ENCODE measurements at places on chromosomes 4 and X.

DNA sequence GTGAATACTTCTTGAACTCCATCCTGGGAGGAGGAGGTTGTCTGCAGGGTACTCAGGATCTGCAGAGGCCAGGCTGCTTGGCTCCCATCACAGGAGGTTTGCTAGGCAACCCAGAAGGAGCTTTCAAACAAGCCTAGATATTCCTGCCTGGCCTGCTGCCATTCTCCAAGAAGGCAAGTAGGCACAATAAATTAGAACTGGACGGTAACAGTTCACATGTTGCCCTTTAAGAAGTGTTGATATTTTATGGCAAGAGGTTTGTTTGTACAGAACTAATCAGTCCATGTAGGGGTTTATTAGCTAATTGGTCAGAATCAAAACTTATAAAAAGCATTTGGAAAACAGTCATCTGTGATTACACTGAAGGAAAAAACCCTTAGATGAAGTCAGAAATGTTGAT lies 39.3 kb downstream of the SYNPO2 start:
- no peak for DNase-seq

- DNase-seq = no peak
Measured at GRCh38 chrX:31929366-31929765, 857.5 kb upstream of the FTHL17 start.

GRCh38 chrX:38660395-38661102 lies 99.2 kb downstream of the TSPAN7 start:
- no peak for DNase-seq

GRCh38 chr4:148097801-148098200 lies 344.4 kb downstream of the NR3C2 start:
- no peak for DNase-seq

DNA sequence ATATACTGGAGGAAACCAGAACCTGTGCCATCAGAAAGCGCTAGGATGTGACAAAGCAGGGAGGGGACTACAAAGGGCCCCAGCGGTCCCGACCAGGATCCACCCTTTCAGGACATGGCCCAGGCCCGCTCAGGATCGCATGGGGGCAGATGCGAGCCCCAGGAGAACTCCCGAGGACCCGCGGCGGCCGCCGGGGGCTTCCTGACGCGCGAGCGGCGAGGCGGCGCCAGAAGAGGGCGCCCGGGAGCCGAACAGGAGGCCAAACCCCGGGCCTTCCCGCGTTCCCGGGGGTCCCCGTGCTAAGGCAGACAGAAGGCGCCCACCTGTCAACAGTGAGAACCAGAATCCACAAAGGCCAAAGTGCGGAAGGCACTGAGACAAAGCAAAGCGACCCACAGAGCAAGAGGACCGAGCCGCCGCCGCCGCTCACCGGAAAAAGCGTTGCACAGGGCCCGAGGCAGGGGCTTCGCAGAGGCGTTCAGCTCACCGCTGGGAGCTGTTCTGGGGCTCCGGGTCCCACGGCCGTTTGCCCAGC lies 7.3 kb upstream of the OPN1LW start:
- peak; percentile 82 for DNase-seq

All from type B pancreatic cell (in vitro differentiated cells).